ENCODE measurements at places on chromosomes 7 and 10.

- DNase-seq = no peak
Measured at GRCh38 chr7:155880721-155881120, 68.5 kb upstream of the SHH start.

DNA sequence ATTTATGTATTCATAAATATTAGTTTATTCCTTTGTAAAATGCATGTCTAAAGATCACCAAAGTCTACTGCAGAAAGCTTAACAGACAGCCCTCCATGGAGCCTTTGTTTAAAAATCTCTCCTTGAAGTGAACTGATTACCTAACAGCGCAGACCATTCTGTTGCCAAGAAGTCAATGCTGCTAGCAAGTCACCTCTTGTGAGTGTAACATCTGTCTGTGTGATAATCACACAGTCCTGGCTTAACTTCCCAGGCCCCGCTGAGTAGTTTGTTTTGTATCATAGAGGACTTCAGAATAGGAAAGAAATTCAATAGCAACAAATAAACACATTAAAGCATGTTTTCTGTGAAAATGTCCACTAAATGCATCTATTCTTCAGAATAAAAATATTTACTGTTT, 435.3 kb upstream of the IGFBP3 start:
- DNase-seq = no peak

GRCh38 chr7:128304212-128304611, 39.5 kb downstream of the RBM28 start:
- DNase-seq = no peak

- no peak for DNase-seq
Measured at GRCh38 chr7:122056977-122057376, 87.1 kb downstream of the AASS start.

DNA sequence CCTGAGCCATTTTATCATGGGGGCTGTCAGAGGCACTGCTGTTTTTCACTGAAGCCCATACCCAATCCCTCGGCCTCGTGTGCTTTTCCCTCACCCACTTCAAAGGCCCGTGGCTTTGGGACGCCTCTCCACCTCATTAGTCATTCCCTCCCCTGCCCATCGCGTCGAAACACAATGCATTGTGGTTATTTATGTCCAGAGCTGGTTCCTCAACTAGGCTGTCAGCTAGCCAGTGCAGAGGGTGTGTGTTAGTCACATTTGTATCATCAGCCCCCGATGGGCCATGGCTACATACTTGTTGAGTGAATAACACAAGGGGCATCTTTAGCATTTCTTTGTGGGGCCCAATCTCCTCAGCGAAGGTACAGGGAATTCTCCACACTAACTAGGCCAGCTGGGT, 3.8 kb upstream of the CRCP start:
- no peak for DNase-seq

- no peak for DNase-seq
Measured at GRCh38 chr10:126268013-126268920, 120.0 kb downstream of the ADAM12 start.

DNA sequence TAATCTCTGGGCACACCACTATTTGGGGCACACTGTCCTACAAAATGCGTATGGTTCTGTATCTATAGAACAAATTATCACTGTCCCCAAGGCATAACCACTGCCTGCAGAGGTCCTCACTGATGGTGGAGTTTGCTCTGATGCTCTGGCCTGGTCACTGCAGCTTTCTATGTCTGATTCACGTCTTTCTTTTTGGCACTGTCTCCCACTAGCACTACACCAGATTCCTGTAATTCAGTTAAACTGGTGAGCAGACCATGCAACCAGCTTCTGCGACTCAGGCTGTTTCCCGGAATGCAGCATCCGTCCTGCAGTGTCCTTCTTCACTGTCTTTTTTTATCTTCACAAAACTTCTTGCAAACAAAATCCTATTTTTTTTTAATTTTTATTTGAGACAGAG, 112.8 kb downstream of the KLF6 start:
- no peak for DNase-seq

DNA sequence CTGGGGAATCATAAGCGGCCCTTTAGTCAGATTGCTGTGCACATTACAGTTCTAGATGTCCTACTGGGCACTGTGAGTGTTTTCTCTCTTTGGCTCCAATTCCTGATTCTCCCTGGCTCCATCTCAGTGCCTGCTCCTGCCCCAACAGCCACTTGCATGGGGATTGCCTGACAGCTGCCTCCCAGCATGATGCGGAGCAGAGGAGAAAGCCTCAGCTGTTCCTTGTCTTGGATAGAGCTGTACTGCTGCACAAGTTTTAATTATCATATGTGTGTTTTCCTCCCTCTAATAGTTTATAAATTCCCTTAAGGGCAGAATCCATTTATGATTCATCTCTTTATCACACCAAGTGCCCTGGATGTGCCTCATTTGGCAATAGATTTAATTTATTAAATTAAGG, 285.8 kb upstream of the COBL start:
- no peak for DNase-seq

DNA sequence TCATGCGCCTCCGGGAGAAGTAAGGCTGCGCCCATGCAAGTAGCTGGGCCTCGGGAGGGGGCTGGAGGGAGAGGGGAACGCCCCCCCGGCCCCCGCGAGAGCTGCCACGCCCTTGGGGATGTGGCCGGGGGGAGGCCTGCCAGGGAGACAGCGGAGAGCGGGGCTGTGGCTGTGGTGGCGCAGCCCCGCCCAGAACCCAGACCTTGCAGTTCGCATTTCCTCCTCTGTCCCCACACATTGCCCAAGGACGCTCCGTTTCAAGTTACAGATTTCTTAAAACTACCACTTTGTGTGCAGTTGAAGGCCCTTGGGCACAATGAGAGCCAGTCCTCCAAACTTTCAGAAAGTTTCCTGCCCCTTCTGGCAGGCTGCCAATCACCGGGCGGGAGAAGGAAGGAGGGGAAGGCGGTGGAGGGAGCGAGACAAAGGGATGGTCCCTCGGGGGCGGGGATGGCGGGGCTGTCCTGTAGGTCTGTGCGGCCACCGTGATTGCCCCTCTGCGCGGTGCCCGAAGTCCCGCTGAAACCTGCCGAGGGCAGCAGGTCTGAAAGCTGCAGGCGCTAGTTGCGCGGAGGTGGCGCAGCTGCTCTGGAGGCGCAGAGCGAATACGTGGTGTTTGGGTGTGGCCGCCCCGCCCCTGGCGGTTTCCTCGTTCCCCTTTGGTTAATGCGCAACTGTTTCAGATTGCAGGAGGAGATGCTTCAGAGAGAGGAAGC, 2.1 kb downstream of the VIM start:
- peak; percentile 89 for DNase-seq

DNA sequence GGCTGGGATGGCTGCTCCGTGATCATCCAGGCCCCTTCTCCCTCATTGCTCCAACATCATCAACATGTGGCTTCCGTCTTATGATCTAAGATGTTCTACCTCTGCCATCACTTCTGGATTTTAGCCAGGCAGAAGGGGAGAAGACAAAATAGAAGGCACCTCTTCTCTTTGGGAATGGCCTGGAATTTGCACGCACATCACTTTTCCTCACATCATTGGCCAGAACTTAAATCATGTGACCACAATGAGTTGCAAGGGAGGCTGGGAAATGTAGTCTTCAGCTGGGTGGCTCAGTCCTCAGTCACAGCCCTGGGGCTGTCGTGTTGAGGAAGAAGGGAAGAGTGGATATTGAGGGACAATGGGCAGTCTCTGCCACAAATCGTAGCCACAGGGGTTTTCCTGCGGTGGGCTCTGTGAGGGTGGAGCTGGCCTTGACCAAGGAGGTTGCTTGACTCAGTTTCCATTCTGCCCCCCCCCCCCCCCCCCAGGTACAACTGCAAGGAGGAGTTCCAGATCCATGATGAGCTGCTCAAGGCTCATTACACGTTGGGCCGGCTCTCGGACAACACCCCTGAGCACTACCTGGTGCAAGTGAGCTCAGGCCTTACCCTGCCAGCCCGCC, 50.3 kb downstream of the PALD1 start:
- DNase-seq = no peak

DNA sequence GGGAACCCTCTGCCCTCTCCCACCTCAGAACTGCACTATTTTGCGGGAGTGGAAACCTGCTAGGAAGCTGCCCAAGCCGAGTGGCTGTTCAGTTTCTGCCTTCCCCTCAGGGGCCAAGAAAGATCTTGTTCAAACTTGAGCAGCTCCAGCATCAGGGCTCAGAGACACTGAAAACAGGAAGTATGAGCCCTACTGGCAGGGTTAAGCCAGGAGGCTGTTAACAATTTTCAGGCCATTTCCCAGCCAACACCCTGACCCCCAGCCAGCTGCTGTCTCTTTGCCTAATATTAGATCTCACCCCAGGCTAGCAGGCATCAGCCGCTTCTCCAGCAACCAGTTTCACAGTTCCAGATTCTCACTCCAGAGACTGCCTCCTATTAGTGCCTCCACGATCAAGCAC, 9.2 kb downstream of the PLAU start:
- no peak for DNase-seq

GRCh38 chr10:119670717-119671116, 19.5 kb downstream of the BAG3 start:
- DNase-seq = no peak

GRCh38 chr10:48288661-48289060, 14.2 kb upstream of the FRMPD2 start:
- no peak for DNase-seq

GRCh38 chr7:137026176-137026500, 157.7 kb downstream of the CHRM2 start:
- no peak for DNase-seq

DNA sequence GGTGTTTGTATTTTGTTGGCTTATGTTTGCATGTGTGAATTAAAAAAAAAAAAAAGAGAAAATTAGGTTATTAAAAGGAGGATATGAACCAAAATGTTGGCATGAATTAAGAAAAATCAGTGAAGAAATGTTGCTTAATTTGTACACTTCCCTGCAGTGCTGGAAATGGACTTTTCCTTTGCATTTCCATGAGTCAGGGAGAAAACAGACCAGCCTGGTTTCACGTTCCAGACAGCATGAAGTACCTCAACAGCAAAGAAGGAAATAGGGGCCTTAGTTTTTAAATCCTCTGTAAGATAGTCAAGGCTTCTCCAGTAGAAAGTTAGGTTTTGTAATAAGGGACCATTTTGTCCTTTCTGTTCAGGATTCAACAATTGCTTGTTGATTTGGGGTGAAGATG, 159.7 kb downstream of the CELF2 start:
- no peak for DNase-seq

DNA sequence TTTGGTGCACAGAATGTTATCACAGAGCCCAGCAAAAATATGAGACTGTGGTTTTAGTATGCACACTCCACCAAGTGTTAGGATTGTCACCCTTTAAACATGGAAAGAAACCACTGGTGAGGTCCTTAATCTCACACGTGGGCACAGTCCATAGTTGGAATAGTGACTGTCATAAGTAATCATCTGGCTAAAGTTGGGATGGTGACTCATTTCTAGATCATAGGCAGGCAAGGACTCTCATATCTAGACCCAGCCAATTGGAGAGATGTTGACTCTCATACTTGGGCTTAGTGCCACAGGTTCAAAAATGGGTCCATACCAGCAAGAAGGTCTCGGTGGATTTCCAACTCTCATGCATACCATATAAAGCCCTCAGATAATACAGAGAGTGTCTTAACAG, 39.6 kb upstream of the ZNF680 start:
- no peak for DNase-seq

DNA sequence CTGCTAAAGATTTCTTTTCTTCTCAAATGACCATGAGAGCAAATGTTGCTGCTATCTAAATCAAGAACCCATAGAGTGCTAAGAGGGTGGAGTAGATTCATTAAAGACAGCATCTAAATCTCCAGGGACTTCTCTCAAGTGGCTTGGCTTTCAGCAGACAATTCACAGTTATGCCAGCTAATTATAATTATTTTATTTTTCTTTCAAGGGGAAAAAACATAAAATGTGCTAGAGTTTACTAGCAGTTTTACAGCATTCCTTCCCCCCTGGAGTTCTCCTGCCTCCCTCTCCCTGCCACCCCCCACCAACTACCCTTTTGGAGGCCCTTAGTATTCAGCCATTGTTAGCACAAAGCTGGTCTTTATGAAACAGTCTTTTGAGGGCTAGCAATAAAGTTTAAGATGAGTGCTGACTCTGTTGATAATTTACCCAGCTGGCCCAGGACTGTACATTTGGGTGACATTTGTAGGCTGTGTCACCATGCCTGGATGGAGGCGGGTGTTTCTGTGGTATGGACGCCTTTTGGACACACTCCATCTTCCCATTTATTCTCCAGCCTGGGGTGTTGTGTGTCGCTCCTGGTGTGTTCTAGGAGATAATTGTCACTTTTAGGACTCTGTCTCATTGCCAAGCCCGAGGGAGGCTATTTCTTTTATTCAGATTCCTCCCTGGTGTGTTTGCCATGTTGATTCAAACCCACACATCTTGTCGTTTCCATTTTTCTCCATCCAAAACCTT, 160.2 kb downstream of the CREB5 start:
- no peak for DNase-seq

DNA sequence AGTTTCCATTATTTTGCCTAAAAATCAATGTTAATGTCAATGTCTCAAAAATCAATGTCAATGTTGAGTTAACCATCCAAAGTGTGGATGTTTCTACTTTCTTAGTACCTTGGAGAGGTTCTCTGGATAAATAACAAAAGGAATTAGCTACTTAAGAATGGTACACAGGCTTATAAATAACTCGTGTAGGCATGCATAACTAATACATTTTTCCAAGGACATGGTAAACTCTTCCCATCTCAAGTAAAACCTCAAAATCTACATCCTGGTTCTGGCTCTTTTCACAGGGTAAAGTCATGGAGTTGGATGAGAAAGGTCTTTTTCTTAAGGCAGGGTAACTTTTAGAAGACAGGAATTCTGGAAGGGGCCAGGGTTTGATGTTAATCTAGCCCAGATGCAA, 59.9 kb downstream of the CAV1 start:
- DNase-seq = no peak

DNA sequence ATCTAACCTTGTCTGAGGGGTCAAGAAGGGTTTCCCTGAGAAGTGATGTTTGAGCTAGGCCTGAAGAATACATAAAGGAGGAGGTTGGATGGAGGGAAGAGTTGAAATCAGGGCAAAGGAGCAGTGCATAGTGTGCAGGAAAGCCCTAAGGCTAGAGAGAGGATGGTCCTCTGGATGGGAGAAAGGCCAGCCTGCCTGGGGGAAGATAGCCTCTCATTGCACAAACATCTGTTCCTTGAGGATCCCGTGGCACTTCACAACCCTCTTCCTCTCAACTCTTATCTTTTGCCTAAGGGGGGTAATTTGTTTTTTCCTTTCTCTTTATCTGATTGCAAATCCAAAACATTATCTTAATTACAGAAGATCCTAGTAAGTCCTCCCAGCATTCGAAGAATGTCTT, 35.7 kb downstream of the STAMBPL1 start:
- DNase-seq = no peak

GRCh38 chr7:42237811-42238541, 967 bp upstream of the GLI3 start:
- no peak for DNase-seq

DNA sequence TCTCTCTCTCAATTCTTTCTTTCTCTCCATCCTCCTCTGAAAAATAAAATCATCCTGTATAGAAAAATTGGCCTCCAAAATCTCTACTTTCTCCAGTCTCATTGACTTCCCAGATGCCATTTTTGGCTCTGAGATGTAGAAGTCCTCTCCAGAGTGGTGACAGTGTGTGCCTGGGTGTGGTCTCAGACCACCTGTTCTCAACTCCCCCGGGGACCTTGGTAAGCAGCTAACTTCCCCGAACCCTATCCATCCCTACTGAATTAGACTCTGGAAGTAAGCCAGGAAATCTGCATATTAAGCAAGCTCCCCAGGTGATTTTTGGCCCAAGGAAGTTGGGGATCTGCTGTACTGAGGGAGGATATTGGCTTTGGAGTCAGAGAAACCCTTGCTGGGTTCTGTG, 120.5 kb downstream of the WDR11 start:
- DNase-seq = no peak
